ENCODE measurements at places on chromosomes 11 and 22.

DNA sequence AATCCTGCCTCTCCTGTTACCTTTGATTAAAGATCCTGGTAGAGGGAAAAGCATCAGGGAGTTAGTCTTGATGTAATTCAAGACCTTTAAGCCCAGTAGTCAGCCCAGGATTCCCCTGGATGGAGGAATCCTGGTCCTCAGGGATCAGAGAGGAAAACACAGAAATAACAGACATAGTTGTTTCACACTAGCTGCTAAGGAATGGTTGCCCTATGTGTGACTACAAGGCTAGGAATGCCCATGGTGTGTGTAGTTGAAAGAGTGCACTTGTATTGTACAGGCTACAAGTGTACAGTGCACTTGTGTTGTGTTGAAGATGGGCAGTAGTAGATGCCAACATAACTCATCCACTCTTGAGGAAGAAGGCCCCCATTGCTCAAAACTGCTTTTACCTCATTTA is 226.8 kb downstream of the AASDHPPT start:
- DNase-seq = no peak

DNA sequence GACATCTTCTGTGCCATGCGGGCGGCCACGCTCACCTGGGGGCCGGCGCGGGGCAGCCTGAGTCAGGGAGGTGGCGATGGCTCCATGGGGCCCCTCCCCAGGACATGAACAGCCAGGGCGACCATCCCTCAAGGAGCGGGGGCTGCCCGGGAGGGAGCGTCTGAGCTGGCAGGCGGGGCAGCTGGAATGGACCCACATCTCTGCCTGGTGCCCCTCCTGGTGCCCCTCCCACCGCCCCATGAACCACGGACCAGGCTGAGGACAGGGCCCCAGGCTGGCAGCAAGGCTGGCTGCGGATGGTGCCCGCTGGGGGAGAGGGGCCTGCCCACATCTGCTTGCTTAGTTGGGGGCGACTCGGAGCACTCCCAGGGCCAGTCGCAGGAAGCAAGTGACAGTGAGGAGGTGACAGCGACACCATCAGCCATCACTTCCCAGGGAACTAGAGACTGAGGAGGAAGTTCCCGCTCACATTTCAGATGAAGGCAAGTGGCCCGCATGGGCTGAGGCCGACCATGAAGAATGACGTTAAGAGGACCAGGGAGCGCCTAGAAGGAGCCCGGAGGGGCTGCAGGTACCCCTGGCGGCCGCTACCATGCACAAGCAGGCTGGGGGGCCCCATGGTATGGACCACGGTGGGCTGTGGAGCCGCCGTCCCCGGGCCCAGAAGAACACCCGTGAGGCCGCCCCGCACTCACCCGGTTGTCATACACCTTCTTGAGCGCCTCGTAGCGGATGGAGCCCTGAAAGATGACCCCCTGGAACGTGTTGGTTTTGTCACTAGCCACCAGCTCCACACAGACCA is 37.3 kb downstream of the KIAA0930 start:
- DNase-seq = no peak

DNA sequence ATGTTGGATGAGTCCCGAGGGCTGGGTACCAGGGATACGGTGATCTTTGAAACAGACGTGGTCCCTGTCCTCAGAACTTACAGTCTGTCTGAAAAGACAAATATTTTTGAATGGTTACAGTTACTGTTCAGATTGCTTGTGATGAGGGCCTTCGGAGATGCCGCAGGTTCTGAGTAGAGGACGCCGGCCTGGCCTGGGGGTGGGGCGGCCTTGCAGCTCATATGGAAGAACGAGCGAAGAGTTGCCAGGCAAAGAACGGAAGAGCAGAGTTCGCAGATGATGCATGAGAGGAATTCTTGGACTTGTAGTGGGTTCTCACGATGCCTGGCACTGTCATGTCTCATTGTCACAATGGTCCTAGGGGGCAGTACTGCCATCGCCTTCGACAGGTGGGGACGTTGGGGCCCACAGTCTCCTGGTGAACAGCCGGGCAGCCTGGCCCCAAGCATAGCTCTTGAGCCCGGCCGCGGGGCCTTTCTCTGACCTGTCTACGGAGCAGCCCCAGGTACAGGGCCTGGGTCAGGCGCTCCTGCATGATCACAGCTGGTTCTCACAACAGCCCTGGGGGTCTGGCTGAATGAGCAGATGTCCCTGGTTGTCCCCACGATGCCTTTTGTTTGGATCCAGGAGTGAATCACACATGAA is 60.9 kb upstream of the PARVG start:
- no peak for DNase-seq

- no peak for DNase-seq
Measured at GRCh38 chr11:78876676-78877075, 302.0 kb upstream of the NARS2 start.

DNA sequence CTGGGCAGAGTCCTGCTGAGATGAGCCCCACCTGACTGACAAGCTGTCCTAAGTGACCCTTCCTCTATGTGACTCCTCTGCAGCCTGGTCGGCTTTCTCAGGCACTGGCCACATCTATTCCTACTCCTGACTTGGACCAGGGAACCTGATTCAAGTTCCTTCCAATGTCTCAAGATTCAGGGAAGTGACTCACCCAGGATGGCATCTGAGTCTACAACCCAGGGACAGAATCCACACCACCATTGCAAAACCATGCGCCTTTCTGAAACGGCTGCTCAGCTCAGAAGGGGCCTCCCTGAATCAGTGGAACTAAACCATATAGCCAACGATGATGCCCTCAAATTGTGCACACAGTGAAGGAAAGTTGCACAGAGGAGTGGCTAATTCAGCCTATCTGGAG is 63.9 kb upstream of the CSNK2A3 start:
- peak; percentile 42 for DNase-seq

DNA sequence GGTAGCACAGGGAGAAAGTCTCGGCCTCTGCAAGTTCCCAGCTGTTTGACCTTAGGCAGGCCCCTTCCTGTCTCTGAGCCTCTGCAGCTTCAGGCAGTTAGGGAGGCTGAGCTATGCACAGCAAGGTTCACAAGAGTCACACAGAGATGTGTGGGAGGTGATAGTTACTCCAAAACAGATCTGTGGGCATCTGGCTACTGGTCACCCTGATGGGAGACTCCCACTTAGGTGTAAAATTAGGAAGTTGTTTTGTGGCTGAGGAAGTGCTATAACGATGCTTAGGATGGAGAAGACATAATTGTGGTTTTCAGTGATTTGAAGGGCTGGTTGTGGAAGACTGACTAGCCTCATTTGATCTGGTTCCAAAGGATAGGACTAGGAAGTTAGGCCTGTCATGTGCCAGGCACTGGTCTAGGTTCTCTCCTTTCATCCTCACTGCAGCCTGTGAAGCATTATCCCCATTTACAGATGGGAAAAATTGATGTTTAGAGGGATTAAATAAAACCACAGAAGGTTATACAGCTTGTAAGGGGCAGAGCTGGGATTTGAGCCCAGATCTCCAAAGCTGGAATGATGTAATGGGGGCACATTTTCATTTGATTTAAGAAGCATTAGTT is 13.5 kb downstream of the ACO2 start:
- DNase-seq = no peak

DNA sequence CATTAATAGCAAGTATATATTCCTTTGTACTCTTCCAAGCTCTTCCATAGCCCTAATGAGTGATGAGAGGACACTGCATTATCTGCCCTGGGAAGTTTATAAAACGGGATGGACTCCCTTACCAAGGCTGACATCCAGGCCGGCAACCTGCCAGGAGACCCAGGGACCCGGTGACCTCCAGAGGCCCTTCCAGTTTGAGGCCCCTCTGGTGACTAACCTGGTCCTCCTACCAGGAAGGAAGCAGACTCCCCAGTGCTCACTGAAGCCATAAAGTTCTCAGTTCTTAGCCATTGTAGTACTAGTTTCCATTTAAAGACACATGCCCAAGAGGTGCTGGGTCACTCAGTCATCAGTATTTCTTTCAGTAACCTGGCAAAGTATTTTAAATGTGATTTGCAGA is 345.4 kb downstream of the TENM4 start:
- no peak for DNase-seq

DNA sequence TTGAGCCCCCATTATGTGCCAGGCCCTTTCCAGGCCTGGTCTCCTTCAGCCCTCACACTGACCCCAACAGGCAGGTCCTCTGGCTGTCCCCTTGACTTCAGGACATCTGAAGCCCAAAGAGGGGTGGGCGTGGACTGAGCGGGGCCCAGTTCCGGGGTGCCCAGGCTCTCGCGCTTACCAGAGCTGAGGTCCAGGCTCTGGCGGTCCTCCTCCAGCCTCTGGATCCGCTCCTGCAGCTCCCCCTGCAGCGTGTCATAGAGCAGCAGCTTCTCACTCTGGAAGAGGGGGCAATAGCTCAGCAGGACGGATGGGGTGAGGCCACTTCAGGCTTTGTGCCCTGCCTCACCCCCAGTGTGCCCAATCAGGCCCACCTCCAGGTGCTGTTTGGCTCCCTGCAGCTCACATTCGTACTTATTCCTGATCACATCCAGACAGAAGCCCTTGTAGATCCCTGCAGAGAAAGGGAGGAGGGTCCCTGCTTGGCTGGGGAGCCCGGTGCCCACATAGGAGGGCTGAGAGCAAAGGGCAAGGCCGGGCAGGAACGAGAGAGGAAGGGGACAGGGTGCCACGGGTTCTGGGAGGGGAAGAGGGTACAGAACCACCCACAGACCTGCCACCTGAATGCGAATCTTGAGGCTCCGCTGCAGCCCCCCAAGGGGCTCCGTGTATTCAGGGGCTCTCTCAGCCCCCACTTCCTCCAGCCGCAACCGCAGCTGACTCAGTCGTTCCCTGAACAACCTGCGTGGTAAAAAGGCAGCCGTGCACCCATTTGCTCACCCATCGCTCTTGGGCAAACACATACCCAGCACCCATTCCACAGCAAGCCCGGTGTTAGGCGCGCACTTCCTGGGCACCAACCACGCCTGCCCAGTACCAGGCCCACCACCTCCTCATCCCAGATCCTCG is 4.1 kb downstream of the BRMS1 start:
- no peak for DNase-seq

GRCh38 chr11:43825217-43825816 is 55.3 kb upstream of the ALKBH3 start:
- DNase-seq = peak; percentile 44

GRCh38 chr22:45308391-45308956 is 1.3 kb upstream of the FAM118A start:
- no peak for DNase-seq

DNA sequence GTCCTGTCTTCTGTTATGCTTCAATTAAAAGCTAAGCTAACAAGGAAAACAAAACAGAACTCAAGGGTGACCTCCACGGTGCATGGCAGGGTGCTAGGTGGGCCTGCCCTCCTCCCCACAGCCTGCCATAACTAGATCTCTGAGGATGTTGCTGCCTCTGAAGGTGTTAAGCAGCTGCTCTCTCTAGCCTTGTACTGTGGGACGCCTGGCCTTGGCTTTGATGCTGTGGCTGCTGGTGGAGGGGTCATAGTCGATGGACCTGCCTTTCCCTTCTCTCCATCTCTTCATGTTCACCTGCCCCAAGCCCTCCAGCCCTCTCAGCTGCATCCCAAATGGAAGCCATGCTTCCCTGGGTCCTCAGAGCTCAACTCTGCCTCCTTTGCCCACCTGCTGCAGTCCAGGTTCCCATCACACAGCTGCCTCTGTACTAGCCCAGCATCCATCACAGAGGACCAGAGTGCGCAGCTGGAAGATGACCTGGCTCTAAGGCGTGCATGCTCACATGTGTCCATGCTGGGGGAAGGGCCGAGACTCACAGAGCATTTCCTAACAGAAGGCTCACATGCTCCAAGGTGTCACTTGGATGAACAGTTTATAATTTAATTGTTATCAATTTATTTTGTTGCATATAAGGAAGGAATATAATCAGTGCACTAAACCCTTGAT is 180.3 kb upstream of the E2F8 start:
- DNase-seq = no peak

DNA sequence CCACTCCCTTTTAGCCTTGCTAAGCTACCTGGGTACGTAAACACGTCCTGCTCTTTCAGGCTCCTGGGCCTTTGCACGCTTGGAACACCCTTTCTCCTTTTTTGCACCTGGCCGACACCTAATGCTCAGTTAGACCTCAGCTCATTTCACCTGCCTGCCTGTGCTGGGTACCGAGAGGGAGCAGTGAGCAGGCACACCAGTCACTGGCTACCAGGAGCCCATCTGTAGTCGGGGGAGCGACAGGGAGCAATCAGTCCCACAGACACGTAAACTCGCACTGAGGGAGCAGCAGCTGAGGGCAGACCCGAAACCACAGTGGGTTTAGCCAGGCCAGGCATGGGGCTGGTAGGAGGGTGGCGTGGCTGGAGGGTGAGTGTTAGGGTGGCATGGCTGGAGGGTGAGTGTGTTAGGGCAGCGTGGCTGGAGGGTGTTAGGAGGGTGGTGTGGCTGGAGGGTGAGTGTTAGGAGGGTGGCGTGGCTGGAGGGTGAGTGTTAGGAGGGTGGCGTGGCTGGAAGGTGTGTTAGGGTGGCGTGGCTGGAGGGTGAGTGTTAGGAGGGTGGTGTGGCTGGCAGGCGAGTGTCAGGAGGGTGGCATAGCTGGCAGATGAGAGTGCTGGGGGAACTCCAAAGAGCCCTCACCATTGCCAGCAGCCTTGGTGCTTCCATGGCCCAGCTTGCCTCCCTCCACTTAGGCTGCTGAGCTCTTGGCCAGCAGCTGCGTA is 6.4 kb upstream of the GTSE1 start:
- no peak for DNase-seq

DNA sequence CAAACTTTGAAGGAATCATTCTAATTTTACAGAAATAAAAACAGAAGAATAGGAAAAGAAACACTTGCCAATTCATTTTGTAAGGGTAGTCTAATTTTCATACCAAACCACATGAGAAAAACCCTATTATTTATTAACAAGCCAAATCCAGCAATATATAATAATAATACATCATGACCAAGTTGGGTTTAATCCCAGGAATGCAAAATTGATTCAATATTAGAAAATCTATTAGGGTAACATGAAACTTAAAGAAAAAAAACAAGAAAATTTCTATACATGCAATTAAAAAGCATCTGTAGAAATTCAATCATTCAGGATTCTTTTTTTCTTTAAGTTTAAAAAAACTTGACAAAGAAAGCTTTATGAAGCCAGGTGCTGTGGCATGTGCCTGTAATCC is 16.8 kb downstream of the MAPK1 start:
- DNase-seq = no peak

DNA sequence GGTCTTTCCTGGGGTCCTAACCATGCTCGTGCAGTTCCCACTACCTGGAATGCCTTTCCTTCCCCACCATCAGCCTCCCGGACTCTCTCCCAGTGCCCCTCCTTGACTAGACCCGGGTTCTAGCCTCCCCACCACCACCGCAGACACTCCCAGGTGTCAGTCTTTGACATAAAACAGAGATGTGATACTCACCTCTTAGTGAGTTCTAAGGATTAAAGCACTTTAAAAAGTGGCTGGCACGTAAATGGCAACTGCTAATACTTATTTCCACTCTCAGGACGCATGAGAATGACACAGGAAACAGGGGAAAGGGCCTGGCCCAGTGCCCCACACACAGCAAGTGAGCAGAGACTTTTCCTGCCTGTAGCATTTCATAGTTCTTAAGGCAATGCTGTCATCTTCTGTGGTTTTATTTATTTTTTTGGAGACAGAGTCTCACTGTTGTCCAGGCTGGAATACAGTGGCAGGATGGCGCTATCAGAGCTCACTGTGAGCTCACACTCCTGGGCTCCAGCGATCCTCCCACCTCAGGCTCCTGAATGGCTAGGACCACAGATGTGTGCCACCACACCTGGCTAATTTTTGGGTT is 1.9 kb upstream of the SLC25A45 start:
- DNase-seq = no peak

GRCh38 chr11:121091492-121092152 is 9.4 kb upstream of the TECTA start:
- DNase-seq = peak; percentile 37
